EH (cell line): ENCODE measurements at places on chromosomes 2 and 18.

GRCh38 chr2:134590679-134591078 is 128.1 kb downstream of the TMEM163 start:
- no peak for DNase-seq

GRCh38 chr2:99980176-99980575 is 162.2 kb downstream of the AFF3 start:
- DNase-seq: no peak

DNA sequence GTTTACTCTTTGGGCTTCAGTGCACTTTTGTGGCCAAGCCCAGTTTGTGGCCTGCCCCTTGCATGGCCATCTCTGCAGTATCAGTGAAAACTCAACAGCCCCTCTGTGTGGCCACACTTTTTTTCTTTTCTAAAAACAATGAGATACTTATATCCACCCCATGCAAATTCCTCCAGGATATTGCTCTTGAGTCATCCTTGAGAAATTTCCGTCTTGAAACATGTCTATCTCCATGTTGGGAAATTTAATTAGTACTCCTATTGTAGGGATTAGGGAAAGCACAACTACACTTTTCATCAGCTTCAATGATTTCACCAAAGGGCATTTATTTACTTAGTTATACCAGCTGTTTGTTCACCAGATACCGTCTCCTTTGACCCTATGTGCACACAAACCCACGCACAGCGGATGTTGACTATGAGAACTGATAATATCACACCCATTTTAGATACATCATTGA is 993.1 kb downstream of the TSN start:
- DNase-seq: peak; percentile 69

DNA sequence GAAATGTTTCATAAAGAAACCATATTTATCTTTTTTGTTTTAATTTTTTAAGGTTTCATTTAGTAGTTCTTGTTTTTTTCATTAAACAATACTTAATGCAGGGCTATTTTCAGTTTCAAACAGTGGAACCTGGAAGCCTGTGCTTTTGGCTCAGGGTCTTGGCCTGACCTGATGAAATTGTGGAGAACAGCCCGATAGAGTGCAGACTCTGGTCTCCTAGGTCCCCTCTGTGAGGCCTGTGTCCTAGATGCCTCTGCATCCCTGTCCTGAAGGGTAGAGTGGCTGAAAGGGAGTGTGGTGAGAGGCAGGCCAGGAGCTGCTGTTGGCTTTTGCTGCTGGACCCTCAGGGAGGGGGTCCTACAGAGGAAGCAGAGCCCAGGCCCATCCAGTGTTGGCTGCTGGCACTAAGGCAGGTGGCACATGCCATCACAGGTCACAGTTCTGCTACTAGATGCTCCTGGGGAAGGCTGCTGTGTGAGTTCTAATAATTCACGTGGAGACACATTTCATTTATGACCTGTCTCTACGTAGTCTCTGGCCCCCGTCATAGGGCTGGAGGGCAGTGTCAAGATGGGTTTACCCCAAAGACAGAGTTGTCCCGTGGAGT is 201.0 kb upstream of the COPS8 start:
- no peak for DNase-seq

GRCh38 chr2:49837561-49838293 is 683.4 kb upstream of the FSHR start:
- no peak for DNase-seq

DNA sequence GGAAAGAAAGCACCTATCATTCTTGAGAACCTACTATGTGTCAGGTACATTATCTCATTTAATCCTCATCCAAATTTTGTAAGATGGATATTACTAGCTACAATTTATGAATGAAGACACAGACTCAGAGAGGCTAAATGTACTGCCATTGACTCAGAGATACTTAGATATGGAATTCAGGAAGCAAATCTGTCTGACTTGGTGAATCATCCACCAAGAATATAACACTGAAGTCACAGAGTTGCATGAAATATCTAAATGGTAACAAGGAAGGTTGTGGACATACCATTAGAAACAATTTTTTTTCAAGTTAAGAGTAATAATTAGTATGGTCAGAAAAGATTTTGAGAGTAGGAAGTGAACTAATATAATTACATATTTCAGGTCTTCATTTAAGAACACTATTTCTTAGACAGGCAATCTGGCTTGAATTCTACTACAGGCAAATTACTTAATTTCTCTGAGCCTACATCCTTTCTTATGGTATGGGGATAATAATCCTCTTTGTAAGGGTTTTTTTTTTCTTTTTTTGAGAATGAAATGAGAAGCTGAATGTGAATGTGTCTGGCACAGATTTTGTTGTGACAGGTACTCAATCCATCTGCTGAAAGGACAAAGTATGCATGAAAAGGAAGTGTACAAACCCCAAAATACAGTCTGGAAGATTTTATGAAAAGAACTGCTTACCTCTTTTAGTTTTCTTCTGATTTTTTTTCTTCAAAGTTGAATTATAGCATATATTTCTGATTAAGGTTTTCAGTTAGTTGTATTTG is 14.8 kb upstream of the C2orf66 start:
- DNase-seq: peak; percentile 89

DNA sequence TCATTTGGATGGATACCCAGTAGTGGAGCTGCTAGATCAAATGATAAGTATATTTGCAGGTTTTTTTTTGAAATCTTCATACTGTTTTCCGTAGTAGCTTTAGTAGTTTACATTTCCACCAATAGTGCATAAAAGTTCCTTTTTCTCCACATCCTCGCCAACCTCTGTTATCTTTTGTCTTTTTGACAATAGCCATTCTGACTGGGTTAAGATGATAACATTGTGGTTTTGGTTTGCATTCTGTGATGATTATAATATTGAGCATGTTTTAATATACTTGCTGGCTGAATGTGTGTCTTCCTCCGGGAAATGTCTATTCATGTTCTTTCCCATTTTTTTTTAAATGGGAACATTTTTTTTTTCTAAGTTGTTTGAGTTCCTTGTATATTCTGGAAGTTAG is 260.0 kb downstream of the GULP1 start:
- DNase-seq: no peak

GRCh38 chr2:29160184-29160583 is 45.0 kb downstream of the CLIP4 start:
- no peak for DNase-seq

- DNase-seq: no peak
Observed at GRCh38 chr2:31033032-31033431, 105.2 kb downstream of the GALNT14 start.

DNA sequence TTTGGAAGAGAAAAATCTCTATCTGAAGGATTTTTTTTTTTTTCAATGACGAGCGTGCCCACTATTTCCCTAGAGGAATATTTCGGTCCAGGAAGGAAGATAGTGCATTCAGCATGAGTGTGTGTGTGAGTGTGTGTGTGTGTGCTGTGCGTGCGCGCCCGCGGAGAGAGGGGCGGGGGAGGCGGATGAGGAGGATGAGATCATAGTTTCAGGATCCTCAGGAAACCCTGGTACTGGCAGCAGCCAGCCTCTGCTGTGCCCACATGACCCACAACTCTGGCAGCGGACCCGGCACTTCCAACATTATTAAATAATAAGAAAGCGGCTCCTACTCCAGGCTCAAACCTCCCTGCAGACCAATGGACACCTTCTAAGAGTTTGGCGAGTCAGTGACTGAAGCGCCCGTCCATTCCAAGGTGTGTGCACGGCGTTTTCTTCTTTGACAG is 217.0 kb upstream of the DTNA start:
- peak; percentile 38 for DNase-seq

GRCh38 chr18:9782073-9782857 is 74.2 kb downstream of the RAB31 start:
- DNase-seq: peak; percentile 94

DNA sequence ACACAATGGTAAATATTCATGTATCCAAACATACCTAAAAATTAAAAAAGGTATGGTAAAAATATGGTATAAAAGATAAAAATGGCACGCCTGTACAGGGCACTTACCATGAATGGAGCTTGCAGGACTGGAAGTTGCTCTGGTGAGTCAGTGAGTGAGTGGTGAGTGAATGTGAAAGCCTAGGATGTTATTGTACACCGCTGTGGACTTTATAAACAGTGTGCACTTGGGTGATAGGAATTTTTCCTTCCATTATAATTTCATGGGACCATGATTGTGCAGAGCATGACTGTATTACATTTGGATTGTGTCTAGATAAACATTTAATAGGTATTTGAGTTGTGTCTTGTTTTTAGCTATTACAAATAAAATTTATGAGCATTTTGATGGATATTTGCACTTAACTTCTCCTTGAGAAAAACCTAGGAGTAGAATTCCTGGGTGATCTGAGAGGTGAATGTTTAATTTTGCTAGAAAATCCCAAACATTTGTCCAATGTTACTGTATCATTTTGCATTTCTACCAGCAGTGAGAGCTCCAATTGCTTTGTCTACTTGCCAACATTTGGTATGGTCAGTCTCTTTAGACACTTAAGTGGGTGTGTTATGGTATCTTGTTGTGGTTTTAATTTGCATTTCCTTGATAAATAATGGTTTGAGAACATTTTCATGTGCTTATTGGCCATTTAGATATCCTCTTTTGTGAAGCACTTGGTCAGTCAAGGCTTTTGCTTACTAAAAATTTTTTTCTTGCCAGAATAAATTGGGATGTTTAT is 81.7 kb downstream of the BCL2L11 start:
- peak; percentile 46 for DNase-seq

DNA sequence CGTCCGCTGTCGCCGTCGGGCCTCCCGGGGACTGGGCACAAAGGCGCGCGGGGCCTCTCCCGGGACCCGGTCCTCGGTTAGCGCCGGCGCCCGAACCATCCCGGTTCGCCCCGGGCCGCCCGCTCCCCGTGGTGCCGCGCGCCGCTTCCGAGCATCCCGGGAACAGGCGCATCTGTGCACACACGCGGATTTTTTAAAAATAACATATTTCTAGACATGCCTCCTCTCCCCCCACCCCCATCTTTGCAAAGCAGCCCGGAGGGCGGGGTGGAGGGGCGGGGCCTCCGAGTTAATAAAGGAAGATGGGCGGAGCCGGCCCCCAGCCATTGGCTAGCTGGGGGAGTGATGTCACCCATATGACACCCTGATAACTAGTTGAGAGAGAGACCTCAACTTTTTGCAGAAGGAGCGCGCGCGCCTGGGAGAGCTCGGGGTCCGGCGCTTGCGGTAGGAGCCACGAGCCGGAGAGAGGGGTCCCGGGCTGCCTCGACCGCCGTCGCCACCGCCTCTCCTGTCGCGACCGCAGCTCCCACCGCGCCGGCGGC is at the start of gene SOX11:
Gene SOX11, plus strand, starts transcription at position 400 of the 545 bp plus-strand sequence. CDS start 338 bp downstream, outside the sequence.
- peak; percentile 95 for DNase-seq

DNA sequence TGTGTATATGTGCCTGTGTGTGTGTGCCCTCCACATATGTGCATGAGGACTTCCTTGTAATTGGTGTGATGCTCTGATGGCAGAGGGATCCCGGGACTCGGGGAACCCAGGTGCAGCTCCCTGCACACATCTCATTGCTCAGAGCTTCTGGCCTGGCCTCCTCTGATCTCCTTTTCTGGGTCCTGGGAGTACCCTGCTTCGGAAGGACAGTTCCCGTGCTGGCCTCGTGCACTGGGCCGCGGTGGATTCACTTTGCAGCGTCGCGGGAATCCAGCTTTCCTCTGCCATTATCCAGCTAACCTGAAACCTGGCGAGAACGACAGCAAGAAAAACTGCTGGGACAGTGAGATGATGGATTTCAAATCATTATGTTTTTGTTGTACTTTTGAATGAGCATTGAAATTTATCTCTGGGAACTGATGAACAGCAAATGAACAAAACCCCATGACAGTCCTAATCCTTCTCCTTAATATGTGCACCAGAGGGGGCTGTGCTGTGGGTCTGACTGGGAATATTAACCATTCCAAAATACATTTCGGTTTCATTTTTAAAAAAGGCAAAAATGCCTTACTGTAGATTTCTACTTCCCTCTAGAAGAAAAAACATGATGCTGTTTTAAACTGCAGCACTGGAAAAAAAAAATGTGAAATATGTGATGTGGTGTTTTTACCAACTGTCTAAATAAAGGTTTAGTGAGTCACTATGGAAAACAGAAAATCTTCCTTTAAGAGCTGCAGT is 78.2 kb downstream of the PTGR3 start:
- peak; percentile 32 for DNase-seq

DNA sequence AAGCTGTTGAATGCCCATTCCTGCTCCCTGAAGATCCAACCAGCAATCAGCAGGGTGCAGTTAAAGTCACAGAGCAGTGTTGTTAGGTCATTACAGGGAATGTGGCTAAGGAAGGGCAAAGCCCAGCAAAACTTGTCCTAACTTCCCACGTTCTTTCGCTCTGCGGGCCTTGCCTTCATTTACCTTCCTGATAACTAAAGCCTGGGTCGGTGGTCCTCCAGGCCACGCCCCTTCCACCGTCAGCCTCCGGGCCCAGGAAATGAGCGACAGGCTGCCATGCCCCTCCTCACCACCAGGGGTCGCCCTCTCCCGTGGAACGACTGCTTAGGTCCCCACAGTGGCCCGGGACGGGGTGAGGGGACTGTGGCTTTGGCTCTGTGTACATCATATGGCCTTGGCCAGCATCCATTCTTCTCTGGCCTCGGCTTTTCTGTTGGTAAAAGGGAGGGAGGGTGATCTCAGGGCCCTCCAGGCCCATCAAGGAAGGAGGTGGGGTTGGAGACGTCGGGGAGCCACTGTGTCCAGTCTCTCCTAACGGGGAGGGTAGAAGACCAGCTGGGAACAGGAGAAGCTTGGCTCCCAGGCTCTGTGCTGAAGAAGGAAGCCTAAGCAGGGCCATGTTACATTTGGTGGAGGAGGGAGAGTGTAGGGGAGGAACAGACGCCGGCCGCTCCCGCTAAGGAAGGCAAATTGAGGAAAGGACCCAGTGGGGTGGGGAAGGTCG is 2.2 kb downstream of the SH2D6 start:
- DNase-seq: peak; percentile 81

GRCh38 chr18:41126541-41127235 is 828.3 kb upstream of the PIK3C3 start:
- peak; percentile 82 for DNase-seq

GRCh38 chr2:143787674-143788073 is 658.5 kb downstream of the ARHGAP15 start:
- no peak for DNase-seq

- DNase-seq: peak; percentile 26
Observed at GRCh38 chr2:45008296-45009129, 739 bp downstream of the SIX2 start.

GRCh38 chr2:200756618-200757321 is 54.9 kb upstream of the BZW1 start:
- peak; percentile 90 for DNase-seq

DNA sequence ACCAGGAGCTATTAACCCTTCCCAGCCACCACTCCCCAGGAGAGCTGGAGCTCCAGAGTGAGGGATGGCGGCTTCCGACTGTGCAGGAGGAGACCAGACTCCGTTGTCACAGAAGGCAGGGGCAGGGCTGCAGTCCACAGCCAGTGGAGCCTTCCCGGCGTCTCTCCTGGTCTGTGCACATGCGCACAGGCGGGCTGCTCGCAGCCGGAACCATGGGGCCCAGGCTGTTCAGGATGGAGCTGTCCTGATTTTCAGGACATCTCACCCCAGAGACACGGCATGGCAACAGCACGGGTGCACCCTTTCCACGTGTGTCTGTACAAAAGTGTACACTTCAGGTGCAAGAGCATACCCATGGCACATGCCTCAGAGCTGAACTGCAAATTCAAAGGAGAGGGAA is 28.9 kb downstream of the EIPR1 start:
- no peak for DNase-seq

- peak; percentile 51 for DNase-seq
Observed at GRCh38 chr2:183079139-183079775, 710 bp downstream of the DUSP19 start.
